ENCODE measurements at places on chromosomes 2 and 18.

GRCh38 chr2:164737612-164738081 is 104.0 kb downstream of the COBLL1 start:
- no peak for DNase-seq

GRCh38 chr2:169670937-169671336 is 23.3 kb downstream of the CFAP210 start:
- no peak for DNase-seq

- no peak for DNase-seq
These were observed 25.7 kb downstream of the DIS3L2 start for GRCh38 chr2:231987124-231987727.

DNA sequence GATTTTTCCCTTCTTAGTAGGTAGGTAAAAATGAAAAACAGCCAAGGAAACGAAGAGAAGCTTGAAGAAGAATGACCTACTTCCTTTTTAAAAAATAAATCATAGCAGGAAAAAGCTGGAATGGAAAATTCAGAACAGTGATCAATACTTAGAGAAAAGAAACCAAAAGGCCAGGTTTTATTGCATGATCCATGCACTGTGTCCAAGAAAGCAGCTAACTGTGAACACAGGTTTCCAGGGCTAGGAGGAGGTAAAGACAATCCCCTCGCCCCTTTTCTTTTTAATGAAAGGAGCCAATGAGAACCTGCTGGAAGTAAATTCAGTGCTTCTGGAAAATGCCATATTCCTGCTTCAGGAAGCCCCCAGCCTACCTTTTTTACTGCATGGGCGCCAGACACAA is 47.2 kb downstream of the BOD1L2 start:
- DNase-seq: no peak

DNA sequence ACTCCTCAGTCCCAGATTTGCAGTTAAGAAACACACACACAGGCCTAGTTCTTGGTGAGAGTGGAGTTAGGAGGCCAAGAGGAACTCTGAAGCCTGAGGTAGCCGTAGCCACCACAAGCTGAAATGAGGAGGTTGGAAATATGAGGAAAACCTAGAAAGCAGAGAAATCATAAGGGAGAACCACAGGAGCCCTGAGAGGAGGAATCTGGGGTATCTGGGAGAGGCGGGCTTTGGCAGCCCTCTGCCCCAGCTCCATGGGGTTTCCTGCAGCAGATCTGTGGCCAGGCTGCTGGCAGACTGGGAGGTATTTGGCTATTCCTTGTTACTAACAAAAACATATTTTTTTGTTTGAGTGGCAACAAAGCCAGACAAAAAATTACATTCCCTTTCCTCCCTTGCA is 11.0 kb downstream of the SOX11 start:
- DNase-seq: no peak

DNA sequence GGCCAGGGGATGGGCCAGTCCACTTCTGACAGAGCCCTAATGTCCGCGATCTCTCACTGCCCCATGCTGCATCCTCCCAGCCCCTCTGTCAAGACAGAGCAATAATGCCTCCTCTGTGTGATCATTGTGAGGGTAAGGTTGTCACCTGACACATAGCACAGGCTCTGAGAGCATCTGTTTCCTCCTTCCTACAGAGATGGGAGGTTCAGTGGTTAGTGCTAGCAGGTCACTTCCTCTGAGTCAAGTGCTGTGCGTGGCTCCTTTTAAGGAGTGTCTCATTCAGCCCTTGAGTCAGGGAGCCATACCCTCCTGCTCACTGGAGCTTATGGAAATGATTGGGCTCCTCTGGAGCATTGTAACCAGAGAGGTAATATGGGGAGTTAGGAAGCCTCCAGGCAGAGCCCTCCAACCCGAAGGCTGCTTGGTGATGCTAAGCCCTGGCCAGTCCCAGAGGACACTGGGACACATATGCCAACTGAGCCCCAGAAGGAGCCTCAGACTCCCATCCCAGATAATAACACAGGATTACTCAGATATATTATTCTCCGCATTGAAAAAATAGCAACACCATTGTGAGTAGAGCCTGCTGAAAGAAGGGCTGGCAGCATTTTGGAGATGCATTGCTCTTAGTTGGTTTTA is 189.0 kb downstream of the GALNT1 start:
- DNase-seq: no peak

DNA sequence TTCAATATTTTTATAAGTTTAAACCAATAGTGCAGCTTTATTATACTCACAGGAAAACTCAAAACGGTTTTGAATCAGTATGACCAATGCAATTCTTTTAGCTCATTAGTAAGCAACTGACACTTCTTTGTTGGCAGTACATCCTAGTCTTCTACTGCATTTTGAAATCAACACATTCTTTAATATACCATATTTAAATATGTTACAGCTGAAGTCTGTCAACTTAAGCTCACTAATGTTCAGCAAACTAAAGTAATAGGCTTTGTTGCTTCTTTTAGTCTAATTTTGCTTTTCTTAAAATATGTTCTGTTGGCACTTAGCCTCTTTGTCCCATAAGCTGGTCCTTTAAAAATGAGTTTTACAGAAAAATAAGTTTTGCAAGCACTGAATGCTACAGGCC is 55.4 kb upstream of the CCBE1 start:
- DNase-seq: no peak

- no peak for DNase-seq
These were observed 46.6 kb upstream of the CTLA4 start for GRCh38 chr2:203820969-203821368.

GRCh38 chr2:144780983-144781382 is 261.1 kb upstream of the ZEB2 start:
- DNase-seq: no peak

DNA sequence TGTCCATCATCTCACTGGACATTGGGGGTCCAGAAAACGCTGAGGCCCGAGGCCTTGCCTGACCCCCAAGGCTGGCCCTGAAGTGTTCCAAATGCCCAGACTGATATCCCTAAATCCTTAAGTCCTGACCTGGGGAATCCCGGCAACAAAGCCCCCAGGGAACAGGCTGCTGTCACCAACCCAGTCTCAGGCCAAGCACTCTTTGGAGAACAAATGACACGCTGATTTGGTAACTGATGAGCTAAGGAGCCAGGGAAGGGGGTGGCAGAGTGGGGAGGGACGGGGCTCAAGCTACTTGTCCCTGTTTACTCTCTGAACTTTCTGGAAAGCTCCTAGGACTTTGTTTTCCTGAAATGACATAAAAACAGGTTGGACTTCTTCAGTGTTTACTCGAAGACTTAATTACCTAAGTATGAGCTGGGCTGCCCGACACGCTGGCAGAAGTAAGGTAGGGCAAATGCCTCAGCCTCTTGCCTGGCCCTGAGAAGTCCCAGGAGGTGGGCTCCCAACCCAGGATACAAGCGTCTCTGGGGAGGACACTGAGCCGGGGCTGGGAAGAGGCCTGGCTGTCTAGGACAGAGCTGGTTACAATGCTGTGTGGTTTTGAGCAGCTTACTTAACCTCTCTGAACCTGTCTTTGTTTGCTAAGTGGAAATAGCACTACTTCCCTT is 105.5 kb upstream of the GLI2 start:
- no peak for DNase-seq

- no peak for DNase-seq
These were observed 238.6 kb upstream of the SLC8A1 start for GRCh38 chr2:40690525-40690924.

- no peak for DNase-seq
These were observed 1727.9 kb upstream of the SLC39A10 start for GRCh38 chr2:193929131-193929530.

GRCh38 chr2:88651646-88652045 is 24.4 kb upstream of the EIF2AK3 start:
- DNase-seq: no peak

DNA sequence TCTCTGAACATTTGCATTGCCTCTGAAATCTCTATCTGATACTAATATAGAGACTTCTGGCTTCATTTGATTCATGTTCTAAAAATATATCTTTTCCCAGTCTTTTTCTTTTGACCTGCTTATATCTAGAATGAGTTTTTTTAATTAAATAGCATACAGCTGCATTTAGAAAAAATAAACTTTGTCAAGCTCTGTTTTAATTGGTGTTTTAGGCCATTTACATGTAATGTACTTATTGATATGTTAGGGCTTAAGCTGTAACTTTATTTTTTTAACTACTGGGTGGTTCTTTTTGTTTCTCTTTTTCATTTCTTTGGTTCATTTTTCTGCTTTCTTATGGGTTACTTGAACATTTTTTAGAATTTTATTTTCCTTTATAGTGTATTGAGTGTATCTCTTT is 54.9 kb downstream of the CCDC138 start:
- no peak for DNase-seq

DNA sequence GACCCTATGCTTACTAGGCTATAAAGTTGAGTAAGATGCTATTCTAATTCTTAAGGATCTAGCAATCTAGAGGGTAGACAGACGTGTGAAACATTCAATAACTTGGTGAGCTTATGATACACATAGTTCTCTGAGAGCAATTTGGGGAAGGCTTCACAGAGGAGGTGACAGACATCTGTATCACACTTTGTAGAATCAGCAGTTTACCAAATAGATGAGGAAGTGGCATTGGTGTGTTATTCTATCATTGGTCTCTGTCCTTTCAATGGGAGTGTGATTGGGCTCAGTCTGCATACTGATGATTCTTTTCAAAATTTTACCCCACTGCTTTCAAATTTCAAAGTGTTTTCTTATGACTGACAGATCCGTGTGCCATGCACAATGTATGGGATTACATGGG is 47.0 kb upstream of the TMEM178A start:
- no peak for DNase-seq

DNA sequence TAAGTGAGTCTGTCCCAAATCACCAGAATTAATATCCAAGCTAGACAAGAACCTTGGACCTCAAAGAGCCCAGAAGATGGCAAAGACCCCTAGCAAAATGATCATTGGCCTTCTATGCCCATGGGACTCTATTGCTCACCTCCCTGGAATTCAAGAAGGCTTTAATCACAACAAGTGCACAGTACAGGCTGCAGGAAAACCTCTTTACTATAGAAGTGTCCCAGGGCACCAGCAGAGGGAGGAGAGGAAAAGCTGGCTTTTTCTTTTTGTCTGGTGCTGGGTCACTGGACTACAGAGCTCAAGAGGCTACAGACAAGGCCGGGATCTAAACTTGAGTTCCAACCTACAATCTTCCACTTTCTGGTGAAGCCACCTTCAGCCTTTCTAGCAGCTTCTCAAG is 88.3 kb upstream of the PPP1CB start:
- DNase-seq: no peak

DNA sequence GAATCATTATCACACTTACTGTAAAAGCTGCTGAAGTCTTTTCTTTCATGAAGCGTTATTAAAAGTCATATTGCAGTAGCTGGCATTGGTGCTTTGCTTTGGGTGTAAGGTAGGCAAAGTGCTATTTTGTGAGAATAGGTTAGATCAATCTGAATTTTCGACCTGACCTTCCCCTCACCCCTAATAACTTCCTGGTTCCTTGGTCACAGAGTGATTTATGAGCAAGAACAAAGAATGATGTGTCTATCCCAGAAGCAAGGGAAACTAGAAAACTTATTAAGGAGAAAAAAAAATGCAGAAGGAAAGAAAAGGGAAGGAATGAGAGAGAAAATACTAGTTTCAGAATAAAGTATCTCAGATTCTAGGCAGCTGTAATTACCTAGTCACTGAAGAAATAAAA is 163.1 kb upstream of the MEIS1 start:
- no peak for DNase-seq

DNA sequence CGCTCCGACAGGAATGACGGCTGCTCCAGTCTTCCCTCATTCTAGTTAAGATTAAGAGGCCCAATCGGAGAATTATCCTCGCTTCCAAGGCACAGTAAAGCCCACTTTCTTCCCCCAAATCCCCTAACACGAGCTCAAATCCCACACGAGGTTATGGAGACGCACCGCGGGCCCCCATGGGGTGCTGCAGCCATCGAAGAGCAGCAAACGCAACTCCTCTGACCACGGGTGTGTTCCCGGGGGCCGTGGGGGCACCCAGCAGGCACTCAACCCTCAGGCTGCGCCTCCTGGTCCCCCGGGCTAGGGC is 446 bp downstream of the COPS9 start:
- DNase-seq: no peak

DNA sequence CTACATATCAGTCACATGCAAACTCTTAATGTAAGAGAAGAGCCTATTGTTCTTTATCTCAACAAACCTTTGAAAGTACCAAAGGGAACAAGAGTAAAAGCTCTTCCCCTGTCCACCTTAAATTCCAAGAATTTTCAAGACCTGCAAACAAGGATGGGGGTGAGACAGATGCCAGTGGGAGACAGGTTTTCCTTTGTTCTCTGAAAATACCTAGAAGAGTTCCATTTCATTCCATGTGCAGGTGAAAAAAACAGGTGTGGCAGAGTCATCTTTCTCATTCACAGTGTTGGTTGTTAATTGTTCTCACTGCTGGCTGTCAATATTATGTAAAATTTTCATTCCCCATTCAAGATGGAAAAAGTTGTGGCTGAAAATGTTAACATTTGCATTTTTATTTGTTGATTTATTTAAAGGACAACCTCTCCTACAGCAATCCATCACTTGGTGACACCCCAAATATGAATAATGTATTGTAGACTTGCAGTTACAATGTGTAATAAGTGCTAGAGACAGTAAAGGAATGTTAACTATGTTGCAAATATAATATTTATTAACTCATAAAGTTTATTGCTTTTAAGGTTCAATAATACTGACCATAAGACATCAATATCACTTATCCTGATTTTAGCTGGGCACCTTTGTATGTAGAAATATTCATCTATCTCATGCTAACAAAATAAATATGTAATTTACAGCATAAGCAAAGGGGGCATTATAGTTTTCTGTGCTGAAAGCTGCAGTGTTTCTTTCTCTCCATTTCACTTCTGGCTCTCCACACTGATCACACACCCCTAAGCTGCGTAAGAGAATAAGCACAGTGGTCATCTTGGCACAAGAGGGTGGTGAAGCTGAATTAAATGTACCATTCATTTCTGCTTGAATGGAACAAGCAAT is 347.0 kb downstream of the KIAA1328 start:
- no peak for DNase-seq

- DNase-seq: no peak
These were observed 15.5 kb upstream of the ERCC3 start for GRCh38 chr2:127309468-127309867.

- no peak for DNase-seq
These were observed 30.8 kb downstream of the SH3YL1 start for GRCh38 chr2:233030-233429.

GRCh38 chr18:48672671-48673340 is 134.0 kb downstream of the CTIF start:
- DNase-seq: no peak

- DNase-seq: no peak
These were observed 171.3 kb upstream of the PGAP1 start for GRCh38 chr2:197097578-197098366.

DNA sequence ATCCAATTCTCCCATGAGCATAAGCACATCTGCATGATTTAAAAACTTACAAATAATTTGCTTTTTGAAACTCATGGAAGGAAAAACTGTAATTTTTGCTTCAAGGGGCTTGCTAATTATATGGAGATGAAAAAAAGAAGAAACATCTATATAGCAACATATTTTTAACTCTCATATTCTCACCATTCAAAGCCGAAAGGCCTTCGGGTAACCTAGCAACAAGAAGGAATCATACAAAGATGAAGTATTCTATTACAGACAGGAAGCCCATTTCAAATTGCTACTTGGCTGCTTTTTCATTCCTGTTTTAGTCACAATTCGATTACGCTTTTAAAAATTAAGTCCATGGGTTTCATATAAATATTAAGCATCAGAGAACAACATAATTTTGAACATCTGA is 39.2 kb upstream of the RNU4ATAC start:
- DNase-seq: no peak

- DNase-seq: no peak
These were observed 75.3 kb upstream of the PNPT1 start for GRCh38 chr2:55768991-55769390.

Data from stimulated activated CD8-positive, alpha-beta memory T cell treated with anti-CD3 and anti-CD28 coated beads, Interleukin-15, amount 100 ng/mL, for 24 hours (primary cell).